LHCN-M2 (cell line): ENCODE measurements at places on chromosomes 5 and 9.

GRCh38 chr5:305459-305858 is 16.1 kb upstream of the AHRR start:
- no peak for DNase-seq

DNA sequence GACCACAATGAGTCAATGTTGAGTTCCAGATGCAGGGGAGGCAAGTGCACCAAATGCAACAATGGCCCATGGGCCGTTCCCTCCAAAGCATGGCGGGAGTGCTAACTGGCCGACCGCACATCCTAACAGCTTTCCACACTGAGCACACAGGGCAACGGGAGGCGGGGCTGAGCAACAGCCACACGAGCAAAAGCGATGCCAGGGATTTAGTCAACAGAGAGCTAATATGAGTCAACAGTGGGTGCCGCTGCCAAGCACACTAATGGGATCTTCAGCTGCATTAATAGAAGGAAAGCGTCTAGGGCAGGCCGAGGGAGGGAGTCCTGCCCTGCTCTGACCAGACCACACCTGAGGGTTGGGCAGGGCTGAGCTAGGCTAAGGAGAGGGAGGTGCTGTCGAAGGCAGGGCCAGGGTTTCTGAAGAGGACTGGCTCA is 4.6 kb downstream of the EPB41L4B start:
- peak; percentile 89 for DNase-seq

DNA sequence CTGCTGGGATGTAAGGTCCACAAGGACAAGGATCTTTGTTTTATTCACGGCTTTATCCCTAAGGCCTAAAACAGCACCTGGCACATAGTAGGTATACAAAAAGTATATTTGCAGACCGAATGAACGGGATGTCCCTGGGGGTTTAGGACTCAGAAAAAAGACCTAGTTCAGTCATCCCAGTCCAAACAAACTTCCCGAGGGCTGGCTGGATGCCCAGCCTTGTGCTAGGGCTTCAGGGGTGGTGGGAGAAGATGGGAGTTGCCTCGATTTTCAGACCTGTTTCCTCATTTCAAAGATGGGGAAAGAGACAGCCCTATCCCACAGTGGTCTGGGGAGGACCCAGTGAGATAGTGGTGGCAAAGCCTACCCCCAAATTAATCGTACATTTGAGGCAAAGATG is 3.0 kb upstream of the PROB1 start:
- no peak for DNase-seq

DNA sequence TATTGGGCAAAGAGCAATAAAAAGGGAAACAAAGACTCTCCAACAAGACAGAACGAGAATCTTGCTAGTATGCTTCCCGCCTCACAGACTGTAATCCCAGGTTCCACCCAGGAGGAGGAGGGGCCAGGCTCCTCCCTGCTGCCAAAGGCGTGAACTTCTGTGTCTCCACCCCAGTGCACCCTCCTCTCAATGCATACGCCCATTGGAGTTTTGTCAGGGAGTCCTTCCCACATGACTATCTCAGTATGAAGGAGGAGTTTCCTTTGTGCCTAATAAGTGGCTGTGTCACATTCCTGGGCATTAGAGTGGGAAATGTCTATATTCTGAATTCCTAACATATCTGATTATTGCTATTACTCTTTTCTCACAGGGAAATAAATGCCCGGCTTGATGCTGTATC is 106.4 kb upstream of the DHFR start:
- peak; percentile 10 for DNase-seq

- no peak for DNase-seq
Observed at GRCh38 chr5:111756581-111757354, at the start of gene NREP. Gene NREP, minus strand, starts transcription at chr5:111757194. Its CDS starts 1,422 bp downstream, at chr5:111755772.

GRCh38 chr9:111038331-111039230 is at the start of gene LPAR1:
Gene LPAR1, minus strand, starts transcription at chr9:111038470. Its CDS starts 66,353 bp downstream, at chr9:110972117.
- DNase-seq: peak; percentile 60

- no peak for DNase-seq
Observed at GRCh38 chr9:134793288-134794188, 87.1 kb upstream of the FCN2 start.

DNA sequence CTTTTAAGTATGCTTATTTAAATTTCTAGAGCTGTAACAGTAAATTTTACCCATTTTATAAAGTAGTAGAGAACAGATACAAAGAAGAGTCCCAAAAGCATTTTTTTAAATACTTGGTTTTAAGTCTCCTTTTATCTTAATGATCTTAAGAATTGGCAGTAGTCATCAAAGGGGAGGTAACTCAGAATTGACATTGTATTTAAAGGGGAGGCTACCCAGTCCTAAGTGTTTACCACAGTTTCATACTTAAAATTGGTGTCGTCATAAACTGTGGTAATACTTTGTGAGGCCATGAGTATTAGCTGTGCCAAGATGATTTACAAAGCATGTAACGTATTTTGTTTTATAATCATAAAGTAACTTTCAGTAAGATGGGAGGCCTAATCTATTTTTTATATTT is 14.8 kb downstream of the SLC25A46 start:
- no peak for DNase-seq

GRCh38 chr9:132586830-132587591 is 4.6 kb downstream of the BARHL1 start:
- no peak for DNase-seq

DNA sequence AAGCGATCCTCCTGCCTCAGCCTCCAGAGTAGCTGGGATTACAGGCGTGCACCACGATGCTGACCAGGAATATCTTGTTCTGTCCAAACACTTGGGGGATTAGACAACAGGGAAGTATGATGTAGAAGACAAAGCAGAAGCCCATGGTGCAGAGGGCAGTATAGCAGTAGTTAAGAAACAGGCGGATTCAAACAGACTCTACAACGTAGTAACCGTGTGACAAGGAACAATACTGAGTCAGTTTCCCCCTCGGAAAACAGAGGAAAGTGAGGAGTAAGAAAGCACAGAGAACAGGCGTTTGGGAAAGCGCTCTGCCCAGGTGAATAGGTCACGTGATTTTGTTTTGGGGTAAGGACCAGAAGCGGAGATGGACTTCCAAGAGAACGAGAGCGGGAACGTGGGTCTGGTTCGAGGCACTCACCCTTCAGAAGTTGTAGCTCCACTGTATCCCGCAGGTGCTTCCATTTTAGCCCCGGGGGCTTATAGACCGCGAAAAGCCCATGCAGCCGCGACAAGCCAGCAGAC is 306 bp downstream of the TRUB2 start:
- no peak for DNase-seq

GRCh38 chr5:113510836-113511451 is 2.5 kb upstream of the YTHDC2 start:
- peak; percentile 55 for DNase-seq

- DNase-seq: no peak
Observed at GRCh38 chr9:93024986-93025630, 33.4 kb upstream of the SUSD3 start.

DNA sequence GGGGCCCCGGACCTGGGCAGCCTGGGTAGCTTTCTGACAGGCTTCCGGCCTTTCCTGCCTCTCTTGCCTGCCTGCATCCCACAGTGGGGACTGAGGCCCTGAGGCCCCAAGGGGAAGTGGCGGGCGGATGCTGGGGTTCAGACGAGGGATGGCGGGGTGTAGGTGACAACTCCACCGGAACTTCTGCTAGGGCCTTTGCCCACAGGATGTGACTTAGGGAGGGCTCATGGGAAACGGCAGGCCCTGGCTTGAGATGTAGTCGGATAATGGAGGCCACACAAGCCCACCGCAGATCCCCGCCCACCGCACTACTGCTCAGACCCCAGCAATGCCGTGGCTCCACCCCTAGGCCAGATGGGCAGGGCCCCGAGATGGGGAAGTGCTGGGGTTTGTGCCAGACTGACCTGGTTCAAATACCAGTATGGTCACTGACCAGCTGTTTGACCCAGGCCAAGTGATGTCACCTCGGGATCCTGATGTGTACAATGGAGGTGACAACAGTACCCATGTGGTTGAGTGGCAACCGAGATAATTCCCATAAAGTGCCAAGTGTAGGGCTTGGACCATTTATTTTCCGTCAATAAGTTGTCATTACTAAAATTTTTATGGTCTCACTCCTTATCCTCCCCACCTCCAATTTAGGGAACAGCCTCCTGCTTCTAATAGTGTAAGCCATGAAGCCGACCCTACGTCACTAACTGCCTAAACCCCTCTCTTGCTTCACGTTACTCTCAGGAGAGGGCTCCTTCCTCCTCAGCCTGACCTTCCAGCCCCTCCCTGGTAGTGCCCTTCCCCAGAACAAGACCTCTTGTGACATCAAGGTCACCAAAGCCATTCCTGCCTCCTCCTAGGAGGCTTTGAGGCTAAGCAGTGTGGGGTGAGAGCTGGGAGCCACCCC is 2.5 kb upstream of the CDK9 start:
- DNase-seq: no peak

DNA sequence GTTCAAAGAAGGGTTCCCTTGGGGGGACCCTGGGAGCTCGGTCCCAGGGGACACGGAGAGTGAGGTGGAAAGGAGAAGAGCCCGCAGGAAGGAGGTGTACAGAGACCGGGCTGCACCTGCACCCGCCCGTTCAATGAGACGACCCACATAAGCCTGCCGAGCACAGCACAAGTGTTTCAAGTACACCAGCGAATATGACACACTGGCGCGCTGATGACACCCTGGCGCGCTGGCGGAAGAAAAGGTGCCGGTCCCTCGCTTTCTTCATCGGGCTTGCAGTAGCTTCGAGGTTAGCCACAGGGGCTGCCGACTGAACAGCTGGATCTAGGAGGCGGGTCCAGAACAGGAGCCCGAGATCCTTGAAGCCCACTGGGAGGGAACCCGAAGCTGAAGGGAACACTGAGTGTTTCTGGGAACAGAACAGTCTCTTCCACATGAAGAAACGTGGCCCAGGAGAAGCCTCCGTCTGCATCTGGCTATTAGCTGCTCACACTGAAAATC is 1.4 kb downstream of the TBC1D9B start:
- no peak for DNase-seq

DNA sequence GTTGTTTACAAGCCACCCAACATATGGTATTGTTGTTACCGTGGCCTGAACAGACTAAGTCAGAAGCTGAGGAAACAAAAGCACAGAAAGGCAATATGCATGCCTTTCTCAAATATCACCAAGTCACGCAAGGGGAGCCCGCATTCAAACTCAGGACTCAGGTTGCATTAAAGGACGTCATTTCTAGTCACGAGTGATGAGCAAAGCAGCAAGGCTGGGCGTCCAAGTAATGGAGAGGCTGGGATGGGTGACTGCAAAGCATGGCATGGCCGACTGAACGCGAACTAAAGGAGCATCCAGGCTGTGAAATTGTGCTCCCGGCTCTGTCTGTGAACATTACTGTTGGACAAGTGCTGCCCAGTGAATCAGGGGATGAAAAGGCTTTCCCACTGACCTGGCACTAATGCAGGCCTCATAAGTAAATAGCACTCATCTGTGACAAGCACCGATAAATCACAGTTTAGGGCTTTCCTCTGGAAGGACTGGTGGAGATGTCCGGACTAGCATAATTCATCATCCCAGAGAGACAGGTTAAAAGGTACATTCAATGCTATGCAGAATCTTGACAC is 202.8 kb downstream of the SPOCK1 start:
- no peak for DNase-seq

DNA sequence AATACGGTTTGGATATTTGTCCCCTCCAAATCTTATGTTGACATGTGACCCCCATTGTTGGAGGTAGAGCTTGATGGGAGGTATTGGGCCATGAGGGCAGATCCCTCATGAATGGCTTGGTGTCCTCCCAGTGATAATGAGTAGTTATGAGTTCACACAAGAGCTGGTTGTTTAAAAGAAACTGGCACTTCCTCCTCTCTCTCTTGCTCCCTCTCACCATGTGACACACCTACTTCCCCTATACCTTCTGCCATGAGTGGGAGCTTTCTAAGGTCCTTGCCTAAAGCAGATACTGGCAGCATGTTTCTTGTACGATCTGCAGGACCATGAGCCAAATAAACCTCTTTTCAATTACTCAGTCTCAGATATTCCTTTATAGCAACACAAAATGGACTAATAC is 132.0 kb downstream of the PIK3R1 start:
- no peak for DNase-seq

DNA sequence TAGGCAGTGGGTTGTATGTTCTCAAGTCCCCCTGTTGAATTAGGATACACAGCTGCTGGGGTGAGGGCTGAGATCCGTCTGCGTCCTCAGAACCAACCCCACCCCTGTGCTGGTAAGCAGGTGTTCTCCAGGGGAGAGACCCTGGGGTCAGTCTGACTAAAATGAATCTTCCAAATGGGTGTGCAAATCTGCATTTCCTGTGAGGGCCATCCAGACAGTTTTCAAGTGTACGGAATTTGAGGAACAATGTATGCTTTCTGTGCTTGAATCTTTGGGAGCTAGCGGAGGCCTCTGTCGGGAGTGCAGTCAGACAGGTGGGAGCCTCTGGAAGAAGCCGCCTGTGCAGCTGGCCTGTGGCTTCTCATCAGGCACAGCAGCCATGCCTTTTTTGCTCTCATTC is 122.9 kb downstream of the MACROH2A1 start:
- no peak for DNase-seq
